SK-N-SH treated with all-trans-retinoic acid at 6 μM for 48 hours (cell line): ENCODE measurements at places on chromosomes 4 and X.
A peak's percentile ranks its signal among the peaks of the same experiment; 100 is the strongest.

DNA sequence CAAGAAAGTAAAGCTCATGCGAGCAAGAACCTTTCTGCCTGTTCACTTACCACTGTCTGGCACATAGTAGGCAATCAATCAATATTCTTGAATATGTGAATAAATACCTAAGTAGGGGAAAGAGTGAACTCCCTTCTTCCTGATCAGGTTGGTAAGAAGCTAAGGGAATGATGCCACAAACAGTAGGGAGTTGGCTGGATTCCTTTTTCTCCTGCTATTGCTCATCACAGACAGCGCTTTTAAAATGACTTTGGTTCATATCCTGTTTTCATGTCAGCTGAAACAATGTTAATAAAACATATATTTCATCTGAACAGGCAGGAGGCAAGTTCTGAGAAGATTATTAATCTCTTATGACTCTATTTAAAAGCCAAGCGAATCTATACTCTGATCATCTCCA lies 99.2 kb downstream of the NSUN7 start:
- ATAC-seq: peak; percentile 65

GRCh38 chrX:54358424-54359211 lies 772 bp upstream of the WNK3 start:
- ATAC-seq: peak; percentile 65

DNA sequence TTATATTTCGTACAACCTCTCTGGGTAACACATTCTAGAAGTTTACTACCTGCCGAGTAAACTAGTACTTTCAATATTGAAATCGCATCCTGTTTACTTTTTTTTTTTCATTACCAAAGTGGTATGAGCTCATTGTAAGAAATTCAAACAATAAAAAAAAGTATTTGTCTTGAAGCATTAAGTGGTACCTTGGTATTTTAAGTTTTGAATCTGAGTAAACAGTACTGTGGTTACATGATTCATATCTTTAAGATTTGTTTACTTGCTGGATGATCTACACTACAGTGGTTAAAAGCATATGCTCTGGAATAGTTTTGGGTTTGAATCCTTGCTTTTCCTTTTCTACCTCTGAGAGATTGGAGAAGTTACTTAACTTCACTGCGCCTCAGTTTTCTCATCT lies 3.8 kb upstream of the MMGT1 start:
- ATAC-seq: no peak

- no peak for ATAC-seq
Observed at GRCh38 chr4:184273166-184274147, 55.8 kb upstream of the ENPP6 start.

GRCh38 chr4:2702361-2702760 lies 53.8 kb downstream of the TNIP2 start:
- no peak for ATAC-seq

DNA sequence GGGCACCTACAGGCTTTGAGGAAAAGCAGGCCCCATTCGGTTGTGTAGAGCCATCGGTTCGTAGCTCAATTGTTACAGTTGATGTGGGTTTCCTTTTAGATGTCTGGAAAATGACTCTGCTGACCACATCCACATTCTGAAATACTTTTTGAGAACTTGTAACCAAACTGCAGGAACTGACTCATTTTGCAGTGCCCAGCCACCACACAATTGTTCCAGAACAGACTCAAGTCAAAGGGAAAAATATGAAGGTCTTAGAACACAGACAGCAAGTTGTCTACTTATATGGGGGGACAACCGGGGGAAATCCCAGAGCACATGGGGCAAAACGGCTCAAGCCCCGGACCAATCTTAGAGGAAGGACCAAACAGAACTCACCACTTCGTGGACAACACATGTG lies 557.6 kb upstream of the DIPK2B start:
- ATAC-seq: peak; percentile 28

GRCh38 chr4:3418029-3418762 lies 23.6 kb upstream of the HGFAC start:
- ATAC-seq: no peak; the same call in 2 of the 3 replicates

DNA sequence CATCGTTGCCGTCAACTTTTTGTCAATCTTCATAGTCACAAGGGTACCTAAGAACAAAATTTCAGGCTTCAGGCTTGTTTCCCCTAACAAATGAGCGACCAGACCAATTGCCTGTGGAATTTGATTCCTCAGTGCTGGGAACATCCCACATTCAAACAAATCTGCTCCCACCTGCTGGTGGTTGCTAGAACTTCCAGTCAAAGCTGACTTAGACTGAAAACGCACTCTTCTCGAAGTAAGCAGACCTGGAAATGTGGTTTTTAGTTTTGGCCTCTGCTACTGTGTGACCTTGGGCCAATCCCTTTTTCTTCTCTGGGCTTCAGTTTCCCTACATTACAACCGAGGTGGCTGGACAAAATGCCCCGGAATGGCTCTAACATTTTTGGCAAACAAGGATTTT lies 1.8 kb upstream of the GABRQ start:
- peak; percentile 82 for ATAC-seq

DNA sequence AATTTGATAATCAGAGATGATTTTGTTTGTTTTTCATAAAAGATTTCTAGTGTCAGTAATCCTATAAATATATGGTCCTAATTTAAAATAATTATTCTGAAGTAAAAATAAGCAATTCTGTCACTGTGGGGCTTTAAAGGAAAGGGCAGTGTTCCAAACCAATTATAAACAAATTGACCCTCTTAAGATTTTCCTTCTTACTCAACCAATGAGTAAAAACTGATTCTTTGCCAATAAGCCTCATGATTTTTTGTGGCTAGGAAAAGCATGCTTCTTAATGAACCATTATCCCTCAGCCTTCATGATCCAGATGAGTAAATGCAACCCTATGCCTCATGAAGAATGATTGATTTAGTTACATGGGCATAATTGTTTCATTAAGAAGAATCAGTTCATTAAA lies 1010.4 kb downstream of the ADGRL3 start:
- ATAC-seq: no peak

DNA sequence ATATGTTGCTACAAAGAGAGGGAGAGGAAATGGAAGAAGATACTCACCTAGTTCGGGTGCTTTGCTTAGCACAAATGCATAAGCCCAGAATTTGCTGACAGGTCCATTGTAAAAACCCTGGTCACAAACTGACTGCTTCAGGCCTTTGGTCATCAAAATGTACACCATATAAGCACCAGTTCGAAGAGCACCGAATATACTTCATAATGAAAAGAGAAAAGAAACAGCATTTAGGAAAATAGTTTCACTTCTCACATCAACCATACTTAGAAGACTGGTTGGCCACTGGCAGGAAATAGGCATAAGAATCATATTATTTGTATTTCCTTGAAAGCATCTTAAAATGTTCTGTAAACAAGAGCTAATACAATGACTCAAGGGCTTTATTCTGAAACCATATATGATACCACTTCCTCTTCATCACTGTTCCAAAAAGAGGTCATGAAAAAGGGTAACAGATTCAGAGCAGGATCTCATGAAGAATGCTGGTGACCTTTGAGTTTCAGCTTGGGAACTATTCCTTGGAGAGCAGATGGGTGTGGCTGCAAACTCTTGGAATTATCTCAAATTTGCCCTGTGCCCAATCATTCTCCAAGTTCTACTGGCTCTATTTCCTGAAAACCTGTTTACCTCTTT lies 138.7 kb downstream of the ELOVL6 start:
- ATAC-seq: no peak

DNA sequence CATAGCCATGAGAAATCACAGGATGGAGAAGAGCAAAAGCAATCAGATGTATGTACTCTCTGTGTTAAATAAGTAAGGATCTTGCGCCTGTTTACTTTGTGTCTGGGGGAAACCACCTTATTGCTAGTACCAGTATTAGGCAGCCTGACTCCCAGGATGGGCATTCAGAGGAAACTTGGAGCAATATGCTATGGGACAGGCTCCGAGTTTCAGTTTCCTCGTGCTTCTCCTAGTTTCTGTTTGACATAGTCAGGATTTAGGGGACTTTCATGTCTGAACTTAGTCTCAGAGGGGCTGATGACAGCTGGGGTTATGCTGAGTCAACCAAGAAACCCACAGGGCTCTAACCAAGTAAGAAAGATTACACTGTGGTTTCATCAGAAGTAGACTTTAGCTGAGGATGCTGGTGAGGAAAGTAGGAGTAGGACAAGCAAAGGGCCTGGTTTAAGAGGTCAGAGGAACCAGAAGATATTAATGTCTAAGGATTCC lies 13.5 kb downstream of the NSUN7 start:
- no peak for ATAC-seq

- no peak for ATAC-seq
Observed at GRCh38 chrX:110733166-110733565, 62.5 kb downstream of the CHRDL1 start.

GRCh38 chr4:77141964-77142645 lies 14.9 kb upstream of the CCNG2 start:
- no peak for ATAC-seq

GRCh38 chr4:16351161-16351560 lies 124.9 kb upstream of the TAPT1 start:
- ATAC-seq: no peak

DNA sequence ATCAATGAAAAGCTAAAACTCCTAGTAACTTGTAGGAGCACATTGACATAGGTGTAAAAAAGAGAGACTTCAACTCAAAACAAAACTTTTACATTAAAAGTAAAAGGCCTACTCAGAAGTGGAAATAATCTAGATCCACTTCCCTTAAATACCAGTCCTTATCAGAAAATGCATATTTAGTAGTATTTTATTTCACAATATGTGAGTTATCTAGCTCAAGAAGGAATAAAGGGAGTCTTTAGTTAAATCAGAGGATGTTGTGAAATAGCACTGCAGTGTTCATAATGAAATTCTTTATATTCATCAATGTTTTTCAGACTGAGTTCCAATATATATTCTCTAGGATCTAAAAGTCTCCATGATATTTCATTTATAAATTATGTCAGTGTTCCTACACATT lies 715.0 kb downstream of the GRID2 start:
- no peak for ATAC-seq

GRCh38 chr4:77493120-77493752 lies 112.4 kb upstream of the CXCL13 start:
- ATAC-seq: no peak

- ATAC-seq: no peak
Observed at GRCh38 chr4:34422472-34423175, 1821.7 kb downstream of the ARAP2 start.

GRCh38 chrX:926070-926469 lies 286.4 kb downstream of the CRLF2 start:
- ATAC-seq: no peak

DNA sequence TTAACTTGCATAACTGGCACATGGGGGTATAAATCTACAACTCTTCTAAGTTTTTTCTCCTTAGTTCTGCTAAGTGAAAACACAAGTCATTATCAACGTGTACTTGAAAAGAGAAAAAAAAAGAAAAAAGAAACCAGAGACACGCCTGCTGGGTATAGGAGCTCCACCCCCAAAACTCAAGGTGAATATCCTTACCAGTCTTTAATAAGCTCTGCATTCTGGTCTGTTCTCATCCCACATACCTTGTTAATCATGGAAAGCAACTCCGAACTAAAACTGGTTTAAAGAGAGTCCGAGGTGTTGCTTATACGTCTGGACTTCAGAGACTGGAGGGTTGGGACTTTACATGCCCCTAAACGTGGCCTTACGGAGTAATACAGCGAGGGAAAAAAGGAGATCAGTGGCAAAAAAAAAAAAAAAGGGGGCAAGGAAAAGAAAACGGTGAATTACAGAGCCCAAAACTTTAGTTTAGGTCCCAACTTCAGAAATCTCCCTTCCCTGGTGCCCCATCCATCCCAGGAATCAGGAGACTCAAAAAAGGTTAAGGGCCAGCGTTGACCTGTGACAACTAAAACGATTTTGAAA lies 1.0 kb downstream of the PGRMC2 start:
- ATAC-seq: peak; percentile 22

- ATAC-seq: no peak
Observed at GRCh38 chr4:1206299-1207156, 34.1 kb upstream of the SPON2 start.

DNA sequence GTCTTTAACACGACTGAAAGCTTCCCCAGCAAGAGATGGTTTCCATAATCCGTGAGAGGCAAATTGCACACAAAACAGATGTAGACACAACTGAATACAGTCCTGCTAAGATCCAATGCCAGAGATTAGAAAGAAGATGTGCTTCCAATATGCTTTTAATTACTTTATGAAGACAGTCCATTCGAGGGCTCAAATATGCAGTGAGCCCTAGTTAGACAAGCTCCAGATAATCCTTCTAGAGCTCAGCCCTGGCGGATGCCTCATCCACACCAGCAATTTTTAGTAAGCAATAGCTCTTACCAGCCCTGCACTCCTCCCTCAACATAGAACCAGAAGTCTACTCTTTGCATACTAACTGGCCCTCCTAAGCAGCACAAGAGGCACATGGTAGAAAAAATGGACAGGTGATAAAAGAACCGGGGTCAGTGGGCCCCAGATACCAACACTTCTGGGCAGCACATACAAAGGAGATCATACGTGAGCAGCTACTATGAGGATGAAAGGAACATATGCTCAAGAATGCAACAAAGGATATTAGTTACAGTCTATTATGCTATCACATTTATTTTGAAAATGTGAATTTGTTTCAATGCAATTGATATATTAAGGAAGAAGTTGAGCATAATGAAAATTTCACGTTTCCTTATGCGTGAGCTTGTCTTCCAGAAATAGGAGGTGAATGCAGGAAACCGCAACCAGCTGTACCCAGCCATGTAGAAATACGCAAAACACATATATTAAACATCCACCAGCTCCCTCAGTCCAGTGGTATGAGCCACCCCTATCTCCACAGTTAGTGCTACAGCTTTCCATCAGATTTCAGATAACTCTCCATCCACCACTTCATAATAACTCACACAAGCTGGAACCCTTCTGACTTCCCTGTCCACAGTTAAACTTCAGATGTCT lies 34.3 kb downstream of the GPC4 start:
- ATAC-seq: no peak
